Activated CD4-positive, alpha-beta T cell treated with anti-CD3 and anti-CD28 coated beads, Interleukin-2, amount 10 ng/mL, durations not matched to agents 24 days and 14 days (primary cell): ENCODE measurements at places on chromosomes 11 and 22. TPM values are rescaled to one million over a fixed set of nuclear protein-coding genes. Genes with fewer than 3 reads are reported as not detected.
A peak's percentile ranks its signal among the peaks of the same experiment; 100 is the strongest.

GDPD4 gene
- total RNA-seq = not detected in 2 replicates

SCGB1D1 gene
- total RNA-seq = not detected in 2 replicates

- no peak overlapping the region for H3K4me3 ChIP-seq
- no peaks in the 10 kb centered on the region for H3K4me1 ChIP-seq
Observed at GRCh38 chr11:70158201-70158600, 44.9 kb upstream of the FADD start.

PITPNB gene
- total RNA-seq = 148 TPM in 2 replicates

DNA sequence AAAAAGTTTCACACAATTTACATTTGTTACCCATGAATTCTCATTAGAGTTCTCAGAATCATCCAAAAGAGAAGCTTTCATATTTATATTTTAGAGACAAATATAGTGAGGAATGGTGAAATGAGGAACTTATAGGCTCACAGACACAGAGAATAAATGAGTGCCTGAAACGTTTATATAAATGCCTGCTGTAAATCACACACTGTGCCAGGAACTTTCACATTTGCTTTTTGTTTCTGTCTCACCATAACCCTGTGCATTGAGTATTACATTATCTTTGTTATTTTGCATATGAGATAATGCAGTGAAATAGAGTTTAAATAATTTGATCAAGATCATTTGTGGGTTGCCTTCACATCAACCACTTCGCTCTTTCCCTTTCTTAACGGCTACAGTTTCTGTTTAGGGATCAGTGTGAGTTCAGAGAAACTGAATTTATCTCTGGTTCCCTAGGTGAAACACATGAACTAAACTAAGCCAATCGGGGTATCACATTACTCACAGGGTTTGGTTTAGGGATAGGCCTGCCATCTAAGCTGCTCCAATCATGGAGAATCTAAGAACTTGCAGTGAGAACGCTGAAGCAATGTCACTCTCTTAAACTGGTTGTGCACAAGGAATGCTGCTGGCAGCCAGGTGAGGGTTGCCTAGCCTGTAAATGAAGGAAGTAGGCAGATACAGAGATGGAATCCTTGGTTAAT lies 1339.2 kb upstream of the TENM4 start:
- H3K27ac ChIP-seq = no peak overlapping the region
- no peak for DNase-seq
- H3K4me1 ChIP-seq = no peaks in the 10 kb centered on the region
- no peak overlapping the region for H3K4me3 ChIP-seq

SOX6 gene
- total RNA-seq = not detected in 2 replicates

DMC1 gene
- 14.2 and 14.3 TPM in 2 replicates for total RNA-seq

CARD16 gene
- 7.2 and 9.0 TPM in 2 replicates for total RNA-seq

GRCh38 chr22:23523713-23524112 lies 56.4 kb downstream of the IGLL1 start:
- no peak for DNase-seq
- peak overlapping the region; percentile 15 for H3K27ac ChIP-seq
- no peak overlapping the region for H3K4me3 ChIP-seq
- H3K4me1 ChIP-seq = peaks cover 2% of the 10 kb centered on the region

GRCh38 chr11:78457448-78457847 lies 39.8 kb upstream of the GAB2 start:
- H3K36me3 ChIP-seq = peaks cover 51% of the 10 kb centered on the region
- H3K4me3 ChIP-seq = no peak overlapping the region
- H3K27me3 ChIP-seq = no peaks in the 10 kb centered on the region
- peaks cover 35% of the 10 kb centered on the region for H3K4me1 ChIP-seq
- DNase-seq = no peak

GRCh38 chr11:3154001-3154599 lies 11.0 kb downstream of the OSBPL5 start:
- DNase-seq = no peak
- no peaks in the 10 kb centered on the region for H3K4me1 ChIP-seq
- H3K36me3 ChIP-seq = no peaks in the 10 kb centered on the region
- H3K27ac ChIP-seq = no peak overlapping the region
- H3K4me3 ChIP-seq = no peak overlapping the region

GRCh38 chr22:39655004-39655579 lies 84.5 kb downstream of the CACNA1I start:
- no peak overlapping the region for H3K27ac ChIP-seq
- no peak overlapping the region for H3K4me3 ChIP-seq
- no peak for DNase-seq
- H3K36me3 ChIP-seq = no peaks in the 10 kb centered on the region
- H3K4me1 ChIP-seq = peaks cover 20% of the 10 kb centered on the region

DNA sequence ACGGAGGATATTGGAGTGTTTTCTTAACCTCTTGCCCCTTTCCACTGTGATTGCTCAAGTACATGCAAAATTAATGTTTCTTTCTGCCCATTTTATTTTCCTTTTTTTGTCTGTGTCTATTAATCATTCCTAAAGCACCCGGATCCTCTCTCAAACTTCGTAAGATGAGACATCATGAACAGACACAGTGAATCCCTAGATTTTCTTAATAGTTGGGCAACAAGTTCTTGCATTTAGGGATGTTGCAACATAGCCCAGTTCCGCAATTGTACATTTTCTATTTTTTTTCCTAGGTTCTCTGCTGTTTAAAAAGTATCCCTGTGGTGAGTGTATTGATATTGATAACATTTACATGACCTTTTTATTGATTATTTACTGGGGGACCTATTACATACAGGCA lies 2.9 kb downstream of the FAM111A start:
- H3K27me3 ChIP-seq = no peaks in the 10 kb centered on the region
- DNase-seq = peak; percentile 37
- peaks cover 76% of the 10 kb centered on the region for H3K4me1 ChIP-seq
- H3K27ac ChIP-seq = peak overlapping the region; percentile 96
- peak overlapping the region; percentile 91 for H3K4me3 ChIP-seq
- H3K36me3 ChIP-seq = peaks cover 36% of the 10 kb centered on the region

- H3K27ac ChIP-seq = no peak overlapping the region
- no peaks in the 10 kb centered on the region for H3K27me3 ChIP-seq
- H3K4me3 ChIP-seq = no peak overlapping the region
- H3K36me3 ChIP-seq = no peaks in the 10 kb centered on the region
- no peaks in the 10 kb centered on the region for H3K4me1 ChIP-seq
Observed at GRCh38 chr11:77176996-77177395, 49.0 kb downstream of the MYO7A start.

- H3K4me3 ChIP-seq = no peak overlapping the region
- no peaks in the 10 kb centered on the region for H3K36me3 ChIP-seq
- H3K27ac ChIP-seq = no peak overlapping the region
- no peaks in the 10 kb centered on the region for H3K4me1 ChIP-seq
Observed at GRCh38 chr11:37881741-37882140, 1283.7 kb upstream of the RAG2 start.

OR5B21 gene
- not detected in 2 replicates for total RNA-seq
